NCI-H1694 treated with DMSO at 0.1 percent for 48 hours (cell line): ENCODE measurements at places on chromosomes 12 and 14.

- DNase-seq: no peak
Measured at GRCh38 chr14:95255013-95255412, 64.7 kb downstream of the CLMN start.

- DNase-seq: no peak
Measured at GRCh38 chr12:91974541-91975085, 171.0 kb downstream of the BTG1 start.

- no peak for DNase-seq
Measured at GRCh38 chr14:24958271-24958670, 91.7 kb downstream of the STXBP6 start.

- DNase-seq: no peak
Measured at GRCh38 chr12:127398016-127398710, 868.8 kb upstream of the TMEM132C start.

DNA sequence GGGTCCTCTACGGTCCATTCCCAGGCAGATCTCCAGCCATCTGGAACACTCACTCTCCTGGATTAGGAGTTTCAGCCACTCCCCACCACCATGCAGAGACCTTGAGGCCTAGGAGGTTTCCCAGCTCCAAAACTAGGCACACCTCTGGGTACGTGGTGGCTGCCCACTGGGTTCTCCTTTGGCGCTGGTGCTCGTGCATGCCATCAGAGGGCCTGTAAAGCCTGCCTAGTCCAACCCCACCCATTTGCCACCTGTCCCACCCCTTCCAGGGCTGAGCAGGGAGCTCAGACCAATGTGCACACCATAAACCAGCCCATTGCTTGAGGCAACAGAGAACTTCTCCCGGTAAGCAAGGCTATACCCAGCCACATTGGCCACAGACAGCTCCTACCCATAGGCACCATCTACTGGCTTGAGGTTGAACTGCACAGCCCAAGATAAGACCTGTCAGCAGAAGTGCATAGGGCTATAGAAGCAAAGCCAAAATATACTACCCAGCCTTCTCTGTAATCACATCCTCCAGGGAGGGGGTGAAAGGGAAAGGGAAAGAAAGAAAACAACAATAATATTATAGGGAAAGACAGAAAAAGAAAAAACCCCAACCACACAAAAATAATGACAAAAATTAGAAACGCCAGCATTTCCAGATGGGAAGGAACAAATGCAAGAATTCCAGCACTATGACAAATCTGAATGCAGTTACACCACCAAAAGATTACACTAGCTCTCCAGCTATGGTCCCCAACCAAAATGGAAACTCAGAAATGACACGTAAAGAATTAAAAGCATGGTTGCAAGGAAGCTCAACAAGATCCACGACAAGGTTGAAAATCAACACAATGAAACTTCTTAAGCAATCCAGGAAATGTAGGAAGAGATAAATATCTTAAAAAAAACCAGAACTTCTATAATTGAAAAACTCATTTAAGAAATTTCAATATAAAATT, 111.9 kb upstream of the CCDC175 start:
- DNase-seq: peak; percentile 74

DNA sequence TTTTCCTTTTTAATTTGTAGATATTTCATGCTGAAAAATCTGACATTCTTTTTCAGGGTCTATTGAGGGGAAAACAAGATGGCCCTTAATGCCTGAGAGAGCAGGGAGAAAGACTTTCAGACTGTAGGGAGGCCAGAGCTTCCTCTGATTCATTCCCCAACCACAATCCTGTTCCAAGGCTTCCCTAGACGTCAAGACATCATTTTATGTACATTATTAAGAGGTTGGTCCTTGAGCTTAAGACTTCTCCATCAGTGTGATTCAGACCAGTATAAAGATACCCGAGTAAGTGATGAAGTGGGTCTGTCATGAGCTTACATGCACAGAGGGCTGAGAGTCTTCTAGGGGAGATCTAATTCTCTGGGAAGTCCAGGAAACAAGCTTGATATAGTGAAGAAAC, 57.3 kb downstream of the AVPR1A start:
- no peak for DNase-seq

DNA sequence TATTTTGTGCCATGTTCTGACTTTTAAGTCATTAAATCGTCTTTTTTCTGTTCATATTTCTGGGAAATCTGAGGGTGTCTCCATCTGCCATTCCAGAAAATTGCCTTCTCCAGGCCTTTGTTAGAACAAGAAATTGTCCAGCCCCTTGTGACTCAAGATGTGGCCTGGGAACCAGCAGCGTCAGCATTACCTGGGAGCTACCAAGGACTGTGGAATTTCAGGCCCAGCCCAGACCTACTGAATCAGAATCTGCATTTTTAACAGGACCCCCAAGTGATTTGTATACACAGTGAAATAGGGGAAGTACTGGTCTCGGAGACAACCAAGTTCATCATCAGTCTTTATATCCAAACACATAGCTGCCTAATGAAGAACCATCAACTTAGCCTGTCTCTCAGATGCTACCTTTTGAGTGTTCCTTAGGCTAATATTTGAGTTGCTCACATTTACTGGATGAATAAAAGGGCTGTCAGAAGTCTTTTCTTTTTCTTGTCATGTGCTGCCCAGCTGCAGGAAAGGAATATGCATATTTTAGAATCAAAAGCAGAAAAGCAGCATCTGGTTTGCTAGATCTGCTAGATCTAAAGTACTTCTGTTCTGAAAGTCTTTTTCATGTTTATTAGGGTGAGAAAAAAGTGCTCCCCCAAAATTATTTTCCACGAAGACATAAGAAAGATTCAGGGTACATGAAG, 21.2 kb downstream of the GPHB5 start:
- no peak for DNase-seq

DNA sequence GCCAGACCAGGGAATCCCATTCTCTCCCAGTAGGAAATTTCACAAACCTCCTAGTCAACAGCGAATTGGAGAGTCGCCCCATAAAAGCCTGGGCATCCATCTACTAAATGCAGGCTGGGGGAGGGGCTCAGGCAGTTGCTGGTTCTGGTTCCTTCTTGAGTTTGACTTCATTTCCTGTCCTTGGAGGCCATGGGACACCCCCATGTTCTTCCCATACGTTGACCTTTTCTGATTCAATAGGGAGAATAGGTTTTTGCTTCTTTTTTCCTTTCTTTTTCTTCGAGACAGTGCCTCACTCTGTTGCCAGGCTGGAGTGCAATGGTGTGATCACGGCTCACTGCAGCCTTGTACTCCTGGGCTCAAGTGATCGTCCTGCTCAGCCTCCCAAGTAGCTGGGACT, 44.1 kb upstream of the TMEM263 start:
- DNase-seq: no peak

DNA sequence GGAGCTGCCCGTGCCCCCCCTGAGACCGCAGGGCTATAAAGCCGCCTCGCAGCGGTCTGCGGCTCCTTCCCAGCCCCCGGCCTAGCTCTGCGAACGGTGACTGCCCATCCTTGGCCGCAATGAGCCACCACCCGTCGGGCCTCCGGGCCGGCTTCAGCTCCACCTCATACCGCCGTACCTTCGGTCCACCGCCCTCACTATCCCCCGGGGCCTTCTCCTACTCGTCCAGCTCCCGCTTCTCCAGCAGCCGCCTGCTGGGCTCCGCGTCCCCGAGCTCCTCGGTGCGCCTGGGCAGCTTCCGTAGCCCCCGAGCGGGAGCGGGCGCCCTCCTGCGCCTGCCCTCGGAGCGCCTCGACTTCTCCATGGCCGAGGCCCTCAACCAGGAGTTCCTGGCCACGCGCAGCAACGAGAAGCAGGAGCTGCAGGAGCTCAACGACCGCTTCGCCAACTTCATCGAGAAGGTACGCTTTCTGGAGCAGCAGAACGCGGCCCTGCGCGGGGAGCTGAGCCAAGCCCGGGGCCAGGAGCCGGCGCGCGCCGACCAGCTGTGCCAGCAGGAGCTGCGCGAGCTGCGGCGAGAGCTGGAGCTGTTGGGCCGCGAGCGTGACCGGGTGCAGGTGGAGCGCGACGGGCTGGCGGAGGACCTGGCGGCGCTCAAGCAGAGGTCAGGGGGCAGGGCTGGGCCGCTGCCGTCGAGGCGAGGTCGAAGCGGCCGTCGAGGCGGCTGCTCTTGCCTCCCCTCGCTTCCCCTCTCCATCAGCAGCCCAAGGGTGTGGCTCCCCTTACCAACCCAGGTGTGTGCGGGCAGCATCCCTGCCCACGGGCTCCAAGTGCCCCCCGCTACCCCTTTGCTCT, at the start of gene PRPH:
PRPH (plus strand) TSS at position 66 of the 855 bp plus-strand sequence; CDS start at position 120, 54 bp downstream.
- no peak for DNase-seq

DNA sequence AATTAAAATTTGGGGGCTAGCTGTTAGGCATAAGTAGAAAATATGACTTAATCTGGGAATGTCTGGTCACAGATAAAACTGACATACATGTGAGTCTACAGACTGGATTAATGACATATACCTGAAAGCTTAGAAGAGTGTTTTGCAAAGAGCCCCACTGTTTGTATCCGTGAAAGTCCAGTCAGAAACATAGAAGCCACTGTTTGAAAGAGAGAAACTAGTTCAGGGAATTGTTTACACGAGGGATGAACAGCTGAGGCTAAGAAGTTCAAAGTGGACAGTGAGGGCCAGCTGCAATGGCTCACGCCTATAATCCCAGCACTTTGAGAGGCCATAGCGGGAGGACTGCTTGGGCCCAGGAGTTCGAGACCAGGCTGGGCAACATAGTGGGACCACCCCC, 36.2 kb upstream of the SGPP1 start:
- DNase-seq: no peak

DNA sequence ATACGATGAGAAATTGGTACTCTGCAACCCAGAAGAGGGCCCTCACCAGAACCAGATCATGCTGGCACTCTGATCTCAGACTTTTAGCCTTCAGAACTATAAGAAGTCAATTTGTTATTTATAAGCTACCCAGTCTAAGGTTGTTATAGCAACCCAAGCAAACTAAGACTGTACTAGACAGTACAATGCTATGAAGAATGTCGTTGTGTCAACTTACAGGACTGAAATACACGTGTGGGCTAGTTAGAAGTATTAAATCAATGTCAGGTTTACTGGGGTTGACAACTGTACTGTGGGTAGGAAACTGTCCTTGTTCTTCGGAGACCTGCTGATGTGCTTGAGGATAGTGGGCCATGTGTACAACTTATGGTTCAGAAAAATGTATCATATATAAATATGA, 19.7 kb downstream of the DUSP16 start:
- no peak for DNase-seq

DNA sequence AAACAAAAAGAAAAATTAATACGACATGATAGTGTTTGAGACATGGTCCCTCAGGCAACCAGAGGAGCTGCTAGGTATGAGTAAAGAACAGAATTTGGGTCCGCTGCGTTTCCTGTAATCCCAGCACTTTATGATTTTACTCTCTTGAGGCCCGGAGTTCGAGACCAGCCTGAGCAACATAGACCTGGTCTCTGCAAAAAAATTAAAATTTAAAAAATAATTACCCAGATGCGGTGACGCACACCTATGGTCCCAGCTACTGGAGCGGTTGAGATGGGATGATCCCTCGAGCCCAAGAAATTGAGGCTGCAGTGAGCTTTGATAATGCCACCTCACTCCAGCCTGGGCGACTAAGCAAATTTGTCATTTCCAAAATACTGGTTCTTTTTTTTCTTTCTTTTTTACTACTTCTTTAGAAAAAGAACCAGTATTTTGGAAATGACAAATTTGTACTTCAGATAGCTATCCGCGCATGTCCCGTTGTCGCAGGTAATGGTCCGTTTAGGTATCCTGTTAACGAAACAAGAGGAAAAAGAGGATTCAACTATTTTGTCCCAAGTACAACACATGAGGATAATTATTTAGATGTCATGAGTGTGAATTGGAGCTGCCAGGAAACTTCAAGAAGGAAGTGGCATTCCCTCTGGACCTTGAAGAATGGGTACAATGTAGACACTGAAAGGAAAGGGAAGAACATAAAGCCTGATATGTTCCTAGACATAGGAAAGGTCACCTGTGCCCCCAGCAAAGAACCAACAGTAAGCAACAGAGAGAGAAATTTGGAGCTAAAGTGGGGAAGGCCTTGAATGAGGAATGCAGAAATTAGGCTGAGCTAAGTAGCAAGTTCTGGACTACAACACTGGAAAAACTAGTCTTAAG, 1.2 kb upstream of the HECTD1 start:
- DNase-seq: no peak

DNA sequence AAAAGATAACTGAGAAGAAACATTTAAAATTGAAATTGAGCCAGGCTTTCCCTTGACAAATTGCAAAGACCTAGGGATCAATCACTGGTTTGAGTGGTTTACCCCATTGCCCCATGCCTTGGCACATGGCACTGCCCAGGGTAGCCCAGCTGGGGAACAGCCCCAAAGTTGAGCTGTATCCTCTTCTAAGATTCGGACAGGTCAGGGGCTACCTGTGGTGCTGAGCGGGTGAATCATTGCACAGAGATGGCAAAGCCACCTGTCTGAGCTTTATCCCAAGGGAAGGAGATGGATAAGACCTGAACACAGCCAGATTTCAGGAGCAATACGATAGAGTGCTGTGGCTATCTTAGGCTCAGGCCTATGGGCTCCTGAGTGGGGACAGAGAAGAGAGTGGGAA, 7.0 kb downstream of the IFI27L2 start:
- no peak for DNase-seq

DNA sequence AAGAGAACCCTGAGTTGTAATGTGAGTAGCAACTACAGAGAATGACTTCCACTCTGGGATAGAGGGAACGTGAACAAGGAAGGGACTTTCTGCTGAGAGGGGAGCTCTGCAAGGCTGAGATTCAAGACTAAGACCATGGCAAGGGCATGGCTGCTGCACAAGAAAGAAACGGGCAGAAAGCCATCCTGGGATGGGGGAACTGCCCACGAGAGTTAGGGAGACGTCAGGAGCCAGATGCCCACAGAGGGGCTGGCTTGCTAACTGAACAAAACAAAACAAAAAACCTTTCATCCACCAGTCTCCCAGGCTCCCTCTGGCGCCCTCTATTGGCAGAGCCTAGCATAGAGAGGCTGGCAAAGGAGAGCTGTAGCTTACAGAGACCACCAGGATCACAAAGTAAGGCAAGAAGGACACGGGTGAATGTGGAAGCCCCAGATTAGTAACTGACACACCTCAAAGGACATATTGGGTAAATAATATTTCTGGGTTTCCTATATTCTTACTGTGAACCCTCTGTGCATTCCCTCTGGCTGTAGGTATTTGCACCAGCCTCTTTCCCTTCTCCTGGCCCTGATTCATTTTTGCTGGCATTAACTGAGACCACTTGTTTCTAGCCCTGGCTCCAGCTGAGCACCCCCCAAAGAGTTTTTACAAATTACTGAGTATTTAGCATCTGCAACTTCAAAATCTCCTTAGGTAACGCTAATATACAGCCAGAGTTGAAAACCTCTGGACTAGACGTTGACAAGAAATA, 338.3 kb downstream of the EMP1 start:
- peak; percentile 84 for DNase-seq

- no peak for DNase-seq
Measured at GRCh38 chr14:54695196-54695595, 128.3 kb downstream of the SAMD4A start.

DNA sequence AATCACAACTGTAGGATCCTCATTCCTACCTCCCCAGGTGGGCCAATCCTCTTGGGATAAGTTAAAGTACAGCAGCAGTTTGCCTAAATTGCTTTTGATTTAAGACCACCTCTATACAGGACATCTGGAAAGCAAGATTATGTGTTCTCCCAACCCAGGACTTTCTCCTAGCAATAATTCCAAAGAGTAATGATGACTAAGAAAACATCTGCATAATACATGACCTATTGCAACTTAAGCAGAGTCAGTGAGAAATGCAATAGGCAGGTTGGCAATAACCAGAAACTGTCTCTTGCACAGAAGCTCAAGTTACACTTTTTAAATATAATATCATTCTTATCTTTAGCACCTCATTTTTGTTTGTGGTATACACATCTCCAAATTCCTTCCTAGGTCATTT, 275.4 kb downstream of the TRHDE start:
- no peak for DNase-seq

- DNase-seq: no peak
Measured at GRCh38 chr12:46518169-46518568, 145.6 kb upstream of the SLC38A2 start.
